ENCODE measurements at places on chromosomes 6 and 20.

- DNase-seq, result peak; percentile 6
These were observed 33.0 kb upstream of the PTCHD4 start for GRCh38 chr6:48144021-48144420.

DNA sequence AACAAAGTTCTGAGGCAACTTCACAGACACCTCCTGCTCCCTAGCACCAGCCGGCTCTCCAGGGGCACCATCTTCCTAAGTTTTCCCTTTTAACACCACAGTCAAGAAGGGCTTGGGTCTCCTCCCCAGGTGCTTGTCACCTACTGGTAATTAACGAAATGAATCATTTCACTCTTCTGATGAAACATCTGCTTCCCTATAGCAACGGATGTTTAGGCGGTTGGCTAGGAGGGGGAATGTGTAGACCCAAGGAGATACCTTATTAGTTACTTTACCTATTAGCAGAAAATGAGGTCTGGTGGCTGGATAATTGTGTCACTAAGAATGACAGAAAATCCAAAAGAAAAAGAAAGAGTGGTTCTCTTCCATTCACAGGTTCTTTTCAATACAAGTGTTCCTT is 46.3 kb upstream of the FABP7 start:
- no peak for DNase-seq

DNA sequence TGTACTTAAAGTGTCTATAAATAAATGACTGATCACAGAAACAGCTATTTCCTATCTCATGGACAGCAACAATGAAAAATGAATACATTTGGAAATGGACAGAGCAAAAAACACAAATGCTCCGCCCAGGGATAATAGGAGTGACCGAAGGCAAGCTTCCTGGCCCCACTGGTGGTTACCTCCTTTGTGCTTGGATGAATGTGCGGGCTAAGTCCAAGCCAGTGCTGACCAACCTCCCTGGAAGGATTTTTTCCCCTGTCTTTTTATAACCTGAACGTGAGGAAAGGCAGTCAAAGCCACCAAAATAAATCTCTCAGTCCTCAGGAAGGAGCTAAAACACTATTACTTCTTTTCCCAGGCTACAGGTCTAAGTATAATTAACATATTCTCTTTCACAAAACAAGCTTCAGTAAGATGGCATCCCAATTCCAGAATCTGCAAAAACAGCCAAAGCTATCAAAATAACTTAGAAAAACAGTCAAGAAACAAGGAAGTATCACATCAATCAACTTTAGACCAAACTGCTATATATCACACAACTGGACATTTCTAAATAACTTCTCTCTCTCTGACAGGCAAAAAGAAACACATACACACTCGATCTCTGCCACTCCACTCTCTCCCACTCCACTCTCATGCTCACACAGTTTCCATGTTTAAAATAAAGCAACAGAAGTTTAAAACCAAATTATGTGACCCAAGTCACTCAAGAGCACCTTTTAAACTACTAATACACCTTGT is 10.0 kb downstream of the KIF16B start:
- no peak for DNase-seq

GRCh38 chr20:37244572-37244957 is 17.0 kb downstream of the GHRH start:
- DNase-seq, result no peak

DNA sequence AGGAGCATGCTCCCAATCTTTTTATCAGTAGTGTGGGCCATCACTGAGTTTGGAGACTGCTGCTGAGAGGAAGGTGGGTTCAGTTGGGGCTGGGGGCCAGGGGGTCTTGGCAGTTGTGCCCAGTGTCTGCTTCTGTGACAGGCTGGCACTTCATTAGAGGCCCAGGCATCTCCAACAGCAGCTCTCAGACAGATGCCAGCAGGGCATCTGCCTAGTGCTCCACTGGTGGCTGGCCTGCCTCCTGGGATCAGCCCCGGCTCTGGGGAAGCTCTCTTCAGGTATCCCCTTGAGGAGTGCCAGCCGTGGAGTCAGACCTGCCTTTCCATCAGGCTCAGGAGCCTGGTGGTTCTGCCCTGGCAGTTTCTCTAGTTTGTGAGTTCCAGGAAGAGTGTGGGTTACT is 77.3 kb downstream of the DTD1 start:
- no peak for DNase-seq

DNA sequence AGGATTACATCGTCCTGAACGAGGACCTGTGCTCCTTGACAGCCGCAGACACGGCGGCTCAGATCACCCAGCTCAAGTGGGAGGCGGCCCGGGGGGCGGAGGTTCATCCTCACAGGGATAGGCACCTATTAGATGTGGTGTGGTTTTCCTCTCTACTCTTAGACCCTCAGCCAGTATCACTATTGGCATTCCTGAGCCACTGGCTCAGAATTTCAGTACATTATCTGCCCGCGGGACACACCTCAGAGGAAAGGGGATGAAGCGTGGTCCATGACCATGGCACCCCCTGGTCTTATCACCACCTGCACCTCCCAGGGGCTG is 34.6 kb upstream of the HLA-G start:
- no peak for DNase-seq

DNA sequence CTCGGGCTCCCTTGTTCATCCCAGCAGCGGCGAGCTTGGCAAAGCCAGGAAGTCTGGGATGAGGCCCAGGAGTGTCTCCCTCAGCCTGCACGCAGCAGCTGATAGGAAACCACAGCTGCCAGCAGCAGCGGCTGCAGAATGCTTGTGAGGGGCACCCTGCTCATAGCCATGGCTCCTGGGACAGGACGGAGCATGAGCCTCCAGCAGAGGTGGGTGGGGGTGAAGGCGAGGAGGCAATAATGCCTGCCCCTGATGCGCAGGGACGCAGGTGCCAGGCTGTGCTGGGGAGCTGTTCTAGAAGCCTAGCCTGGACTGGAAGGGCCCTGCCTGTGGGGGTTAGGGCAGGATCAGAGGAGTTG is 157.9 kb downstream of the CD83 start:
- DNase-seq, result no peak

DNA sequence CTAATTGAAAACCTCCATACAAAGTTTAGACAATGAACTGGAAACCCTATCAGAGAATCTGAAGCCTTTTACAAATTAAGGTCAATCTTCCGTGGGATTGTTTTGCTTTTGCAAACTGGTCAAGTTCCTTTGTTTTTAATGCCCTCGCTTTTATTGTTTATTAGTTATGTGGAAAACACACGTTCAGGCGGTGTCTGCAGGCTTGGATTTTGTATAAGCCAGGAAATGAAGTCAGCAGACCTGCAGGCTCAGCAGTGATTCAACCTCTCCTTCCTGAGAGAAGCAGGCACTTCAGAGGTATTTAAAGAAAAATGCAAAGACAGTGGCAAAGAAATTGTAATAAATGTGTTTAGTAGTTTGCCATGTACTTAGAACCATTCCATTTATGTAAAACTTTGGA is 103.4 kb upstream of the PDE10A start:
- DNase-seq, result no peak

GRCh38 chr6:6900569-6901204 is 207.1 kb upstream of the RREB1 start:
- DNase-seq, result no peak

DNA sequence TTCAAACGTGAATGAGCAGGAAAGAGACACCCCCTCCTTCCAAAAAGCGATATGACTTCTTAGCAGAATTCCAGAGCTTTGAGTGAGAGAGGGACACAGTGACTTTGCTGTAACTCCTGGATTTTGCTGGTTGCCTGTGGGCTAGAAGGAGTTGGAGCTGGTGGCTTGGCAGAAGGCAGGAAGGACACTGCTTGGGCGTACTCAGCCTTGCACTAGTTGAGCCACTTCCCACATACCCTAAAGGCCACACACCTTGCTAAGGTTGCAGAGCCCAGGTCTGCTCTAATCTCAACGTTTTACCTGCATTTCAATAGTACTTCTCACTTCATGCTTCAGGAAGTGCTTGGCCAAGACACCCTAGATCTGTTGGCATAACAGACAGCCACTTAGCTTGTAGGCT is 30.6 kb downstream of the RAB22A start:
- DNase-seq, result no peak

DNA sequence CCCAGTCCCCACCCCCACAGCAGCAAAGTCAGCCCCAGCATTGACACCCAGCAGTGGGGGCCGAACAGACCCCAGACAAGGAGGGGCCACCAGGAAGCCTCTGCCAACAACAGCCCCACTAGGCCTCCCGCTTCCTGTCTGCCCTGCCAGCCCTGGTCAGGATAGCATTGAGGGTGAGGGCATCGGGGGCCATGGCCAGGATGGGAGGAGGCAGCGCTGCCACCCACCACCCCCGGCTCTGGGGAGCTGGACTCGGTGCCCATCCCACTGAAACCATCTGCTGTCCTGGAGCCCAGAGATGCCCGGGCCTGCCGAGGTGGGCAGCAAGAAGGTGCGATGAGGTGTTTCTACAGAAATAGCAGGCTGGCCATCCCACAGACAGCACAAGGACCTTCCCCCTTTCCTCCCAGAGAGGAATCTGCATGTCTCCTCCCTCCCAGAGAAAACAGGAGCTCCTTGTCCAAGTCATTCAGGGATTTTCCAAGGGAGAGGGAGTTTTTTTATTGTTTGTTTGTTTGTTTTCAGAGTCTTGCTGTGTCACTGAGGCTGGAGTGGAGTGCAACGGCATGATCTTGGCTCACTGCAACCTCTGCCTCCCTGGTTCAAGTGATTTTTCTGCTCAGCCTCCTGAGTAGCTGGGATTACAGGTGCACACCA is 62.1 kb upstream of the BHLHE23 start:
- DNase-seq, result no peak

DNA sequence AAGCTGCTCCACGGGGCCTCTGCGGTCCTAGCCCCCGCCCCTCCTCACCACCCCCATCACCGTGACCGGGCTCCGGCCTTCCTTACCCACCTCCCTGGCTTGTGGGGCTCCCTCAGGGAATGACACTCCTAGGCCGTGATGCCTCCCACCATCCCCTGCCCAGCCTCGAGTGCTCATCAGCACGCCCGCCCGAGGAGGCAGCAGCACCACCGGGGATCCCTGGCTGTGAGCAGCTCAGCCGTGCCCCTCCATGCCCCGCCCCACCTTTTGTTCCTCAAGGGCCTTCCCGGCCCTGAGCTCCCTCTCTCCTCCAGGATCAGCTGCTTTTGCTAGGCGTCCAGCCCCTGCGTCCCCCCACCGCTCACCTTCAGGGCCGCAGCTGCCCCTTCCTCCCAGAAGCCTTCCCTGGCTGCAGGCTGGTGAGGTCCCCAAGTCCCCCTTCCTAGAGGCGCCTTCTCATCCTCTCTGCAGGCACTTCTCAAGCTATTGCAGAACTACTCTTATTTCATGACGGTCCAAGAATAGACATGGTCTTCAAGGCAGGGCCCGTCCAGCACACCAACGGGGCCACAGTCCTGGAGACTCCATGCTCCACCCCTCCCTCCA is 3.0 kb downstream of the FNDC11 start:
- no peak for DNase-seq

DNA sequence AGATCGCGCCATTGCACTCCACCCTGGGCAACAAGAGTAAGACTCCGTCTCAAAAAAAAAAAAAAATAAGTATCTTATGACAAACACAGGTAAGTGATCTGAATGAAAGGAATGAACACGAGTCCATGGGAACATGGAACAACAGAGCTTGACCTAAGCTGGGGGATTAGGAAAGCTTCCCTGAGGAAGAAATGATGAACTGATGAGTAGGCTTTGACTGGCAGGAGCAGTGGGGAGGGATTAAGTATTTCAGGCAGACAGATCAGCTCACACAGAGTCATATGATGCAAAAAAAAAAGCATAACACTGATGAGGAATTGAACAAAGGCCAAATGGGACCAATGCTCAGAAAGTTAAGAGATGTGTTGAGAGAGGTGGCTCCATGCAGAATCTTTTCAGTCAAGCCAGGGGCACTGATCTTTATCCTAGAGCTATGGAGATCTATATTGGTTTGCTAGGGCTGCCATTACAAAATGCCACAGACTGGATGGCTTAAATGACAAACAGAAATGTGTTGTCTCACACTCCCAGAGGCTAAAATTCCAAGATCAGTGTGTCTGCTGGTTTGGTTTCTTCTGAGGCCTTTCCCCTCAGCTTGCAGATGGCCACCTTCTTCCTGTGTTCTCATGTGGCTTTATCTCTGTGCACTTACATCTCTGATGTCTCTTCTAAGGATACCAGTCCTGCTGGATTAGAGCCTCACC is 85.6 kb downstream of the ANKRD6 start:
- no peak for DNase-seq

DNA sequence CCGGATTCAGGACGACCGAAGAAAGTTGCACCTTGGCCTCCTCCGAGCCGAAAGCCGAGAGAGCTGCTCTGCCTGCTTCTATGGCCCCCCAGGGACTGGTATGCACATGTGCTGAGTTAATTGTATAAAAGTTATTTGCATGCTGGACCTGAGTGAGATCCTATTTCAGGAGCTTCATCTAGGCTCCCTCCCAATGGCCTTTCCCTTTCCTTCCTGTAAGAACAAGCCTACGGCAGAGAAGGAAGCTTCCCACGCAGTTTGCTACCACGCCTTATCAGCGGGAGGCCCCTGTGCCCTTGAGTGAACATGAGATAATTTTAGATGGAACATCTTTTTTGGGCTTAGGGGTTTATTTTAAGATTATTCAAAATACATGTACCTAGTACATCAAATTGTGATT is 65.9 kb downstream of the RIN2 start:
- no peak for DNase-seq

GRCh38 chr20:40869218-40870147 is 159.1 kb upstream of the TOP1 start:
- no peak for DNase-seq

- no peak for DNase-seq
These were observed 52.1 kb downstream of the PTPN1 start for GRCh38 chr20:50562262-50562701.

- DNase-seq, result no peak
These were observed 128.8 kb upstream of the STMND1 start for GRCh38 chr6:16973051-16973450.

DNA sequence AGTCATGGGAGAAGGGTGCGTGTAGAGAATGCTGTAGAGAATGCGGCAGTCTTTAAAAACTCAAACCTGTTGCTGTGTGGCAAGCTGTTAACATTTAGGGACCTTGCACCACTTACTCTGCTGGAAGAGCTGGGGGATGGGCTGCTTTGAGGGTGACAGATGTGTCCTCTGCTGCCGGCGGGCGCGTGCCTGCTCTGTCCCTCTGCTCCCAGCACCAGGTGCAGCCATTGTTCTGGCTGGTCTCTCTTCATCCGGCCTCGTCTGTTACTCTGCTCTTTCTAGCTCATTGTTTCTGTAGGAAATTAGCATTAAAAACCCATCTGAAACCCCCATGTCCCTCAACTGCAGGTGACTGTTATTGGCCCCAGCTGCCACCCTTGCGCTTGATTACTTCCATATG is 78.5 kb downstream of the CBFA2T2 start:
- DNase-seq, result no peak

GRCh38 chr6:45613656-45614055 is 235.9 kb upstream of the SUPT3H start:
- no peak for DNase-seq

DNA sequence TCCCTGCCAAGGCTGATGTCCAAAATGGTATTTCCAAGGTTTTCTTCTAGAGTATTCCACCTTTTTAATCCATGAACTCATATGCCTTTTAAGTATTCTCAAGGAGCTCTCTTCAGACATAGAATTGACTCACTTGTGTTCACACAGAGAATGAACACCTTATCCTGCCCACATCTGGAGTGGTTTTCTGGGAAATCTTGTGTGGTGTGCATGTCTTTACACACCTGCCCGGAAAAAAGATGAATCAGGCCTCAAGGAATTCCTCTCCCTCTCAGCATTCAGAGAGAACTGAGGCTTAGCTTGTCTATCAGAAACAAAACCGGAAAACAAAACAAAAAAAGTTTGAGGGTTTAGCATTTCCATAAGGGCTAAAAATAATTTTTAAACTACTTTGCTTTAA is 148.8 kb downstream of the TFAP2A start:
- DNase-seq, result no peak

- no peak for DNase-seq
These were observed 1028.3 kb upstream of the EYS start for GRCh38 chr6:66735106-66735890.

All from hematopoietic multipotent progenitor cell treated with erythropoietin and hydrocortisone succinate and interleukin-3 and kit ligand, for 8 days (in vitro differentiated cells).